Left ventricle myocardium inferior (tissue), 1 donor: ENCODE measurements at places on chromosomes 7 and 10. TPM values are rescaled to one million over a fixed set of nuclear protein-coding genes. Genes with fewer than 3 reads are reported as not detected.

DNA sequence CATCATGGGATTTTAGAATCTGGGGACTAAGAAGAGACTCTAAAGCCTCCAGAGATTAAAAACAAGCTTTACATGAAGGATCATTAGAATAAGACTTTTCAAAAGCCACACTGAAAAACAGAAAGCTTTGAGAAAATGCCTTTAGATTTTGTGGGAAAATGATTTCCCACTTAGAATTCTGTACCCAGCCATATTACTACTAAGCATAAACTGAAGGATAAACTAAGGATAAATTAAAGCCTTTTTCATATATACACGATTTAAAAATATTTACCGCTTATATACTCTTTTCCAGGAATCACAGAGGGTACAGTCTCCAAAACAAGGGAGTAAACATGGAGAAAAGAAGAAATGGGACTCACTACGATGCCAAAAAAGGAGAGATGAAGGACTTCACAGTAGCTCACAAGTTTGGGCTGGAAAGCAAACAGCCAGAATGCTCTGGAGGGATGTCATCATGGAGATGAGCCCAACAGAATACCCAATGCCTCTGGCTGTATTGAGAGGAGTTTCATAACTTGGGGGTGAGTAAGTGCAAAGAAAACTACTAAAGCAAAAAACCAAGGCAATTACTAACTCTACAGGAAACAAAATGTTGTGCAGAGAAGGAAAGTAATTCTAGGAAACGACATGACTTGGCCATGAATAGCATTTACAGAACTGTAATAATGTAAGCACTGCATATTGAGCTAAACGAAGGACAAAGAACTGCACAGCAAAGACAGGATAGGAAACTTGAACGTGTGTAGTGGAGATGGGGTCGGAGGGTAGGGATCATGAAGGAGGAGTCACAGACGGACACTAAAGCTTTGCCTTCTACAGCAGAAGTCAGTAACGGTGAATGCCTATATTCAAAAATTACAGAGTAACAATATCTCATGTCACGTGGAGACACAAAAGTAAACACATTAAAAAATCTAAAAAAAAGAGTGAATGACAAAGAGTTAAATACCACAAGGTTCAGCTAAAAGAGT is 61.4 kb upstream of the ASAH2 start:
- DNase-seq = no peak

DNA sequence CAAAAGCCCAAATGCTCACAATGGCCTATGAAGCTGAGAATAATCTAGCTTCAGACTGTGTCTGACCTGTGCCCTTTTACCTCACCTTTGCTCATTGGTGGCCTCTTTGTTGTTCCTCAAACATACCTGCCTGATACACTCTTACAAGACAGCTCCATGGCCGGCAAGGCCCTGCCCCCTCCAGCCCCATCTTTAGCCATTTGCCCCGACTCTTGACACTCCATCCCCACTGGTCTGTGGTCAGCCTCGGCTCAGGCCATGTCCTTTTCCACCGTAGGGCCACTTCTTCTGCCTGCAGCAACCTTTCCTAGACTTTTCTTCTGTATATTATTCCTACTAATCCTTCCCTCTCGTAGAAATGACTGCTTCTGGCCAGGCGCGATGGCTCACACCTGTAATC is 265.2 kb downstream of the RPS24 start:
- DNase-seq = no peak

Gene WDR37
- 28.2 TPM for total RNA-seq

DNA sequence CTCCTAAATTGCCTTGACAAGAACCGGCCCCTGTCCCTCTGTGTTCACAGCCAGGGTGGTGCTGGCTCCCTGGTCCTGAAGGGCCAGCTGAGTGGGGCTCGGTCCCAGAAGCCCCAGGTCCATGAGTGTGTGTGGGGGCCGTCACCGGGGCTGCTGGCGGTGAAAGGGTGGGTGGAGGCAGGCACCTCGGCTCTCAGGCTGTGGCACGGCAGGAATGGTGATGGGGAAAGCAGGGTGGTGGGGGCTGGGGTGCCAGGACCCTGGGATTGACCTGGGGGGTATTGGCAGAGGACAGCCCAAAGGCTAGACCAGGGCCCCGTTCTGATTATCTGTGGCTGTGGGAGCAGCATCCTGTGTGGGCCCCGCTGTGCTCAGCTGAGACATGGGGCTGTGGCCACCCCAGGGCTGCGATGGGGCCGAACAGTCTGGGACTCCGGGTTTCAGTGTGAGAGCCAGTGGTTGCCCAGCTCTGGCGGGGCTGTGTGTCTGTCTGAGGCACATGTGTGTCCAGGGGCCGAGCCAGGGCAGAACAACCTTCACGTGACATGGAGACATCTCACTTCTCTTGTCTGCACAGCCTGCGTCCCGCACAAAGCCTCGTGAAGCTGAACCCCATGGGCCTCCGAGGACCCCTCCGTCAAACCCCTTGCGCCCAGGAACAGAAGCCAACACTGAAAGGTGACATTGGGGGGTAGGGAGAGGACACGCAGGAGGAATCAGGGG is 144.2 kb downstream of the ELFN1 start:
- no peak for DNase-seq

- DNase-seq = no peak
Measured at GRCh38 chr10:71763352-71764127, 9.8 kb downstream of the VSIR start.

GRCh38 chr7:140074780-140075179 is 12.0 kb upstream of the PARP12 start:
- no peak for DNase-seq

GRCh38 chr10:86953747-86954680 is 3.4 kb downstream of the MMRN2 start:
- DNase-seq = peak; percentile 77

Gene LBX1
- total RNA-seq = not detected

DNA sequence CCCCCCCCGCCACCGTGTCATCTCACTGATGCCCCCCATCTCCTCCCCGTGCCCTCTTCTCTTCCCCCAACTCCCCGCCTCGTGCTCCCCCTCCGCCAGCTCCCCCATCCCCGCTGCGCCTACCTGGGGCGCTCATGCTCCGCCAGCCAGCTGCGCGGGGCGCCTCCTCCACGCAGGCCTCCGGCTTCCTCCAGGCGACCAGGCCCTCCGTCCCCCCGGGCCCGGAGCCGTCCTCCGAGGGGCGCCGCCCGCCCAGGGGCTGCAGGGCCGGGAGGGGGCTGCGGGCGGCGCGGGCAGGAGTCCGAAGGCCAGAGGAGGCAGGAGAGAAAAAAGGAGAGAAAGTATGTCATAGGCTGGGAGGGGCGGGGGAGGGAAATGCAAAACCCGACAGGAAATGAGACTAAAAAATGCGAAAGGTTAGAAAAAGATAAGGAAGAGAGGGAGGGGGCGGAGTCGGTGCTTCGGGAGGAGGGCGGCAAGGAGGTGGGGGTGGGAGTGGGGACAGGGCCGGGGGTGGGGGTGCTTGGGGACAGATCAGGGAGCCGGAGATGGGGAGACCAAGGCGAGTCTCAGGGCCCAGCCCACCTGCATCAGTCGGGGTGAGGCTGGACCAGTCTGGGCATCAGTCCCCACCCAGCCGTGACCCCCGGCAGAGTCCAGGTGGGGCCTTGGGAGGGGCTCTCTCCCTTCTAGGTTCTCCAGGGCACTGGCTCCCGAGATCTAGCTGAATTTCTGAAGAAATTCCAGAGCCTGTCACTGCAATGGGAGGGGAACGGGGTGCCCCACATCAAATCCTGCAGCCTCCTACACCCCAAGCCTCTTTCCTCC is at the start of gene CARD11:
Gene CARD11, minus strand, starts transcription at position 324 of the 828 bp plus-strand sequence. CDS start 85,361 bp downstream, outside the sequence.
- no peak for DNase-seq

DNA sequence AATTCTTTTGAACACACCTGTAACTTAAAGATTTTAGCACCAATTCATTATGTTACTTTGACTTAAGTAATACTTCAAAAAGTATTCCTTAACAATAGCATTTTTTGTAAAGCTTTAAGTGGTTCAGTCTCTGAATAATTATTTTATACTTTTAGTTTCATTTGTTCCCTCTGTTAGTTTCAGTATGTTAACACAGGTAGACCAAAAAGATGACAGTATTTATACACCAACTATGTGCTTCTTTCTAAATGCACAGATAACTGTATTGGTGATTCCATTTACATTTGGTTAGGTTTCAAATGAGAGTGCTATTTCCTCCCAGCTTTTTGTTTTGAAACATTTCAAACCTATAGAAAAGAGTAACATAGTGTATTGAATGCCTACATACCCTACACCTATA is 14.0 kb downstream of the RALA start:
- DNase-seq = no peak

DNA sequence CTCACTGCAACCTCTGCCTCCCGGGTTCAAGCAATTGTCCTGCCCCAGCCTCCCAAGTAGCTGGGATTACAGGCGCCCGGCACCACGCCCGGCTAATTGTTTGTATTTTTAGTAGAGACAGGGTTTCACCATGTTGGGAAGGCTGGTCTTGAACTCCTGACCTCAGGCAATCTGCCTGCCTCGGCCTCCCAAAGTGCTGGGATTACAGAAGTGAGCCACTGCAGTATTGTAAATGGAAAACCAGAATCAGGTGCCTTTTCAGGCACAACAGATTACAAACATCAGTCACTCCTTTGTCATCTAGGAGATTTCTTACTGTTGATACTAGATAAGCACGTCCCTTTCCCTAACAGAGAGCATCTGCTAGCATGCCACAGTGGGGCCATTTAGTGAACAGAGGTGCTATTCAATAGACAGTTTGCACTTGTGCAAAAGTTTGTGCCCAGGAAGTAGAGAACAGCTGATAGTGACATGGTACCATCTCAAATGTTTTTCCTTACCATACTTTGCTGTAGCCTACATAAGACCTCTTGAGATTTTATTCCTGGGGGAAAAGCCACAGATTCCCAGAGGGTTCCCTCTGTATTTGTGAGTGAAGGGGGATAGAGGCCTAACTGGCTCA is 24.5 kb upstream of the WAC start:
- no peak for DNase-seq

Gene FFAR4
- total RNA-seq = 0.08 TPM

DNA sequence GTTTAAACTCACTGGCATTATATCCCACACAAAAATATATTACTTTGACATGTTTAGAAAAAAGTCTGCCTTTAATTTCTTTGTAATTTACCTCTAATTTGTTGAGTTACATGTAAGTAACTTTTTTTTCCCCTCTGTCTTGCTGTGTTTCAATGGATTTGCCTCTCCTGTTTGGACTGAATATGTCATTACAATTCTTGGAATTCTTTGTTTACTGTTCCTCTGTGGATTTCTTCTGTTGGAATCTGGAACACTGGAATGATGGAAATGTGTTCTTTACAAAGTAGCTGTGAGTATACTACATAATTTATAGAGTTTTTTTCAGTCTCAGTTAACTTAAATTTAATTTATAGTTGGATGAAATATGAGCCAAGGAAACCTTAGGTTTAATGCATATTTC is 30.4 kb downstream of the SEPTIN7 start:
- DNase-seq = no peak

Gene LIPN
- total RNA-seq = not detected

Gene HERC4
- 31.9 TPM for total RNA-seq

Gene NAPEPLD
- total RNA-seq = 11.7 TPM

DNA sequence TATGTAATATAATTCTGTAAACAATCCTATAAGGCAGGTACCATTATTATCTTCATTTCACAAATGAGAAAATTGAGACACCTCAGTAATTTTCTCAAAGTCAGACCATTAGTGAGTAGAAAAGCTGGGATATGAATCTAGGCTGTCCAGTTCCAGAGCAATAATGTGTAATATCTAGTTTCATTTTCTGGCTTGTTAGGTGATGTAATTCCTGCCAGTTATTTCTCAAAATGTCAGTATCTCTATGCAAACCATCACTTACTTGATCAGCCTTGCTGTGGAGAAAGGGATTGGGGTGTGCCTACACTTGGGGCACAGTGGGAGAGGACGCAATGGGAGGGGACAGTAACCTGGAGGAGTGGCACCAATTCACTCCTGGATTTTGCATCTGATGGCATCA is 157.5 kb downstream of the LYZL1 start:
- DNase-seq = no peak

GRCh38 chr7:96304573-96304972 is 17.3 kb downstream of the SLC25A13 start:
- no peak for DNase-seq

- DNase-seq = no peak
Measured at GRCh38 chr7:2843191-2843685, 870 bp downstream of the GNA12 start.

DNA sequence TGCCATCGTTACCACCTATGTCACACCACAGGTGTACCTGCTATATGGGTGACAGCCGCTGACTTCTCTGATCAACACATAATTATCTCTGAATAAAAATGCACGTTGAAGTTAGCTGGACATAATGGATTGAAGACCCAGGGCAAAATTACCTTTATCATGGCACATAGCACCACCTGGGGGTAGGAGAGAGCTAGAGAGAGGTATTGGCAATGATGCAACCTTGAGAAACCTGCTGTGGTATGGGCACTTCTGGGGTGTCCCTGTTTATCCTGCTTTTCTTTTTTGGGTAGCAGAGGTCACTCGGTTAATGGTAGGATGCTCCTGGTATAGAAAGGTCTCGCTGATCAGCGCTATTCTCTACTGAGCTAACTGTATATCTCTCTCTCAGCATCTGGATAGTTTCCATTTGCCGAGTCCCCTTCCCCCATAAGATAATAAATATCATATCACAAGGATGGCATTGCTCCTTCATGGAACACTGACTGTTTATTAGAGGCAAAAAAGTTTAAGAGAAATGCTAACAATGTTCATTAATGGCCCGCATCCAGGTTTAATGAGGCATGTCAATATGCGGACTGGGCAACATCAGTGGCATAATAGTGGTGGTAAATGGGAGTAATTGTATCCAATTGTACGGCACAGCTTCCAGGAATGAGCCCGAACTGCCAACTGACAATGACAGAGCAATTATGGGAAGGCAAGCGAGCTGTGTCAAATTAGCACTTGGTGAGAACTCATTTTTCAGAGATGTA is 323.1 kb downstream of the TFEC start:
- no peak for DNase-seq

Gene TBX20
- 83.9 TPM for total RNA-seq
